Stimulated activated CD4-positive, alpha-beta T cell treated with anti-CD3 and anti-CD28 coated beads, Interleukin-1b, Interleukin-23, amount 100 ng/mL, for 4 hours (primary cell): ENCODE measurements at places on chromosomes 3 and 15.

- no peak for DNase-seq
These were observed 424.8 kb upstream of the TGFBR2 start for GRCh38 chr3:30181581-30181980.

DNA sequence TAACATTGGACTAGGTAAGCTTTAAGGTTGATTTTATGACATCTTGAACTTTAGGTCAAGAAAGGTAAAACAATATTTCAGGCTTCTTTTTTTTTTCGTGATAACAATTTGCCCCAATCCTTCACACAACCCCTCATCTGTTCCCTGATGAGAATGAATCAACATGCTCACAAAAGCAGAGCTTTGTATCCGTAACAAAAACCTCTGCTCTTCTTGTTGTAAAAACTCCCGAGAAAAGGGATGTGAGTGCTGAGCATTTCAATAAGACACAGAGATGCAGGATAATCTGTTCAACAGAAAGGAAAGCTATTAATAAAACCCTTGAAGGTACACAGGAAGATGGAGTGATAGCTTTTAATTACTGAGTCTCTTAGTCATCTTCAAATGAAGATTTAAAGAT is 94.3 kb downstream of the RAD18 start:
- no peak for DNase-seq

- no peak for DNase-seq
These were observed 25.0 kb upstream of the RPP14 start for GRCh38 chr3:58281069-58281468.

- no peak for DNase-seq
These were observed 53.2 kb downstream of the CHST2 start for GRCh38 chr3:143172795-143173145.

DNA sequence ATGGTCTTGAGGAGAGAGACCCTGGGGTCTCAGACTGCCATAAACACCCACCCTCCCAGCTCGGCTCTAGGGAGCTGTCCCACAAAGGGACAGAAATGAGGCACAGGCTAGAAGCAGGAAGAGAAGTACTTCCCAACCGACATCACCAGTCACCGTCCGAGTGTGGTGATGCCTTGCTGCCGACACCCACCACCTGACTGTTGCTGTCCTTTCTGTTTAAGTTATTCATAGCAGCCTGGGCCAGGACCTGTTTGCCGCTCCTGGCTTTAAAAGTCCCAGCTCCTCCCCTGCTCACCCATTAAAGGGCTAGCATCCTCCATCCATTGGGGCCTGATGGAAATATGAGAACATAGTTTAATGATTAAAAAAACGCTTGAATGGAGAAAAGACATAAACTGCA is 13.2 kb upstream of the SPG11 start:
- DNase-seq, result no peak

DNA sequence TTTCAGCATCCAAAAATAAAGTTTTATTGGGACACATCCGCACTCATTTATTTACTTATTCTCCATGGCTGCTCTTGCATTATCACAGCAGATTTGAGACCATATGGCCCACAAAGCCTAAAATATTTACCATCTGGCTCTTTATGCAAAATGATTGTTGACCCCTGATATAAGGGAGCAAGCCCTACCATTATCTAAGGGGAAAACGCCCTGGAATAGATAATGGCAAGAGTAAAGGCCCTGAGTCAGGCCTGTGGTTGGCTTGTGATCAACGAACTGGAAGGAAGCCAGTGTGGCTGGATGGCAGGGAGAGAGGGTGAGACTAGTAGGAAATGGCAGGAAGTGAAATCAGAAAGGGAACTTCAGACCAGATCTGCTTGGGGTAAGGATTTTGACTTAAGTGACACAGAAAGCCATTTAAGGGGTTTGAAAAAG is 24.6 kb upstream of the DMXL2 start:
- DNase-seq, result no peak

GRCh38 chr15:72939514-72940228 is 112.6 kb upstream of the NEO1 start:
- DNase-seq, result no peak

GRCh38 chr3:123442908-123443307 is 6.0 kb downstream of the ADCY5 start:
- DNase-seq, result no peak

GRCh38 chr3:30720586-30721313 is 114.3 kb downstream of the TGFBR2 start:
- DNase-seq, result no peak

DNA sequence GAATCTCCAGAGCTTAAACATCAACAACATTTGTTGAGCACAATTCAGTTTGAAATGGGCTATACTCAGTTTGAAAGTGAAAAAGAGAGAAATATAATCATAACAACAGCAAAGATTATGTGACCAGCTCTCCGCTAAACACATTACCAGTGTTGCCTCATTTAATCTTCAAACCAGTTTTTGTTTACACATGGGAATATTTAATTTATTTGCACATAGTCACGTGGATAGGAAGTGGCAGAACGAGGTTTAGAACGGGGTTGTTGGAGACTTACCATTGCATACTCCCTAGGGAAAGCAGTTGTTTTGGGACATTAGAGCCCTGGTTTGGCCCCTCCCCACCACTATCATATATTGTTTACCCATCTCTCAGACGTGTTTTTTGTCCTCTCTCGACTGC is 77.2 kb downstream of the IL1RAP start:
- no peak for DNase-seq

DNA sequence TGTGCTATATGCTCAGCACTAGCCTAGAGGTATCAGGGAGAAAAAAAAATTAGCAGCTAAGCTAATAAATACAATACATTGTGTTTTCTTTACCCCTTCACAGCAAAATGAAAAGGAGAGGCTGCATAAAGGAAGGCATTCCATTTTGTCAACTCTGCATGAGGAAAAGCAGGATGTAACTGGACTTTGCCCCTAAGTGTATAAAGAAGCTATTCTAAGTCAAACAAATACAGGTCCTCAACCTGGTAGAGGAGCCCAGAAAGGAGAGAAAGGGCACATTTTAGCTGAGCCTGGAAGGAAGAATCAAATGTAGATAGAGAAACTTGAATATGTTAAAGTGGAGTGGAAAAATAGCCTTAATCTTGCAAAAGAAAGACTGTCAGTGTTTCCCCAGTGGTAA is 89.0 kb upstream of the SPRED1 start:
- DNase-seq, result no peak

- DNase-seq, result no peak
These were observed 262.2 kb downstream of the MEX3B start for GRCh38 chr15:81783586-81783985.

- DNase-seq, result no peak
These were observed 20.0 kb downstream of the MRPL46 start for GRCh38 chr15:88447206-88447605.

- peak; percentile 83 for DNase-seq
These were observed at the start of gene TTLL13 for GRCh38 chr15:90249203-90249863. TSS of gene TTLL13 (plus strand) at chr15:90249556. CDS start at chr15:90250631, 1,075 bp downstream.

- no peak for DNase-seq
These were observed 161.3 kb upstream of the SLC2A2 start for GRCh38 chr3:171187706-171188290.

GRCh38 chr3:134029256-134029733 is 430 bp downstream of the SLCO2A1 start:
- DNase-seq, result no peak

- no peak for DNase-seq
These were observed 26.0 kb upstream of the TM4SF1 start for GRCh38 chr3:149403443-149403842.

DNA sequence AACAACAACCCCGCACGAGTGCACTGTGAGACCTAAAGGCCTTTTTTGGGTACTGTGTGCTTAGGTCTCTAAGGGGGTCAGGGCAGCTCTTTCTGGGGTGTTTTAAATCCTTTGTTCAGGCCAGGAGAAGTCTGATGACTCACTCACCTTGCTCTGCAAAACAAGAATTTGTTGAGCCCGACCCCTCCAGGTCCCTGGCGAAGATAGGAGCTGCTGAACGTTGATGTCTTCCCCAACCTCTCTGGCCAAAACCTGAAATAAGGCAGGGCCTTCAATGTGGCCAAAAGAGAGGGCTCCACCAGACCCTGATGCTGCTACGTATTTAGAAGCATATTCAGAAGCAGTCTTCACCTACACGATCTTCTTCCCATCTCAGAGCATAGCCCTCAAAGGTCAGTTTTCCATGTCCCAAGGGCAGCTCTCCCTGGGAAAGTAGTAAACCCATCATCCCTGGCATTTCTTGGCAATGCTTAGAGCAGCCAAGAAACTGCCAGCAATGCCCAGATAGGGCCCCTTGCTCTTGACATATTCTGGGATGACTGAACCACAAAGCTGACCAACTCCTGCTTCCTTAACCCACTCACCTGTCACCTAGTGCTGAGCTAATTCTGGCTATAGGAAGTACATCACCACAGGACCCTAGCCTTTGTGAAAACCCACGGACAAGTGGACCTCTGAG is 27.1 kb downstream of the CCDC13 start:
- DNase-seq, result no peak

DNA sequence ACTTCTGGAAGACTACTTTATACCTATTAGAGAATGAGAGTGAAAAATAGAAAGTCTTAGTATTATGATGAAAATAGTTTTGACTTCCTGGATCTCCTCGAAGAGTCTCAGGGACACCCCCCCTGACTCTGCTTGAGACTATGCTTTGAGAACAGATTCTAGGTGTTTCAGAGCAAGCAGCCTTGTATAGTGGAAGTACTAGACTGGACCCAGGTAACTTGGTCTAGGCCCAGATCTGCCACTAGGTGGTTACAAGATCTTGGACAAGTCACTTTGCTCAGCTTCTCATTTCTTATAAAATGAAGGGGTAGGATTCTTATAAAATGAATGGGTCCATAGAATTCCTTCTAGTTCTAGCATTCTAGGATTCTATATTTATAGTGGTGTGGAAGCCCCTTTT is 9.1 kb downstream of the ABHD5 start:
- DNase-seq, result no peak

DNA sequence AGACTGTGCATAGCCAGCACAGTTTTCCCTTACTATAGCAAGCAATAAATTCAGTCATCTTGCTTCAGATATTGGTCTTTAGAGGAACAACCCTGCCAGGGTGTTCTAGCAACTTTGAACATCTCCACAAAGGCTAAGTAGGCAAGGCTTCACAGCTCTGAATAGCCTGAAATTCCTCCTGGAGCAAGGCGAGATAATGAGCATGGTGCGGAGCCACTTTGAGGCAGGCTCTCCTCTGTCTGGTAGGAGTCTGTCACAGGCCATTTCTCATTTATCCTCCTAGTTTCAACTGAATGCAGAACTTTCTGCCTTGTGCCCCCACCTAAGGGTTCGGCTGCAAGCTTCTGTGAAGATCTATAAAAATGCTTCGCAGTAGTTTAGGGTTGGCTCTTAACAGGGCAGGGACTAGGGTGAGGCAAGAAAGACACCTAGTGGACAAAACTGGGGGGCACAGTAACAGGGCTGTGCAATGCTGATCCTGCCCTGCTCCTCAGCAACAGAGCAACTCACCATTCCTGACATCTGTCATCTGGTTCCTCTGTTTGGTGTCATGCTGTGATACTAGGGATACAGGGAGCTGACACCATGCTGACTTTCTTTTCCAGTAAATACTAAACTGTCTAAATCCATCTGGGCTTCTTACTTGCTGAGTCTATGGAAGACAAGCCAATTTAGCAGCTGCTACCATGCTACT is 16.6 kb upstream of the EHHADH start:
- no peak for DNase-seq

GRCh38 chr3:157527131-157527881 is 24.1 kb upstream of the VEPH1 start:
- no peak for DNase-seq

- DNase-seq, result no peak
These were observed 86.3 kb downstream of the SH3GL3 start for GRCh38 chr15:83533410-83533962.

- no peak for DNase-seq
These were observed 134.2 kb upstream of the IGF1R start for GRCh38 chr15:98514034-98514622.

GRCh38 chr3:17562845-17563244 is 179.6 kb downstream of the TBC1D5 start:
- no peak for DNase-seq

- DNase-seq, result no peak
These were observed 60.0 kb downstream of the ZNF385D start for GRCh38 chr3:21691036-21691435.

GRCh38 chr3:46900007-46900292 is 22.4 kb downstream of the PTH1R start:
- no peak for DNase-seq

DNA sequence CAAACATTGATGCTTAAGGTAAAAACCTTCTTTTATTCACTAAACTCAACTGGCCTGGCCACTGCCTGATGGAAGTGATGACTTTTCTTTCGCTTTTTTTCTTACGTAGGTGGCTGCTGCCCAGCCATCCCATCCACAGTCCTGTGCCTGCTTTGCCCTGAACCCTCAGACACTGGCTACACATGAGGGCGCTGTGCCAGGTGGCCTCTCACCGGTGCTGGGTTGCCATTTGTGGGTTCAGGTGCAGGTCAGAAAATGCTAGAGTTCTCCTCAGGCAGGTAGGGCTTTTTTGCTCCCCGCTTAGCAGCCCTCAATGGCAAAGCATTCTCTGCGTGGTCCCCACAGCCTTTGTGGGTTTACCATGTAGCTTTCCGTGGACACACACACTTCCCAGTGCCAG is 88.3 kb upstream of the PRR23E start:
- DNase-seq, result no peak

DNA sequence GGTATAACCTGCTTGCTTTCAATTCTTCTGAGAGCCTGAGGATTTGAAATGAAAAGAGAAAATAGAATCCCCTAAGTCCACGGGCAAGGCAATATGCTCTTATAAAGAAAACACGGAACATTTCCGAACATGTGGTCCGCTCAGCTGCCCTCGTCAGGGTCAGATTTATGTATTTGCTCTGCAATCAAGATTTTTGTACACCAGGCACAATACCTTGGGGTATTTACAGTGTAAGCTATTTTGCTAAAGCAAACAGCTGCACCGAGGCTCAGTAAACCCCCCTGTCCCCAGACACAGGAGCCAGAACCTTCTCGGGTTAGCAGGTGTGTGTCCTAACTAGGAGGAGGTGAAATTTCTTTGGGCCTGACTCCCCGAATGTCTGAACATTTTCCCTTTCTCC is 155.8 kb upstream of the LRIG1 start:
- DNase-seq, result no peak

DNA sequence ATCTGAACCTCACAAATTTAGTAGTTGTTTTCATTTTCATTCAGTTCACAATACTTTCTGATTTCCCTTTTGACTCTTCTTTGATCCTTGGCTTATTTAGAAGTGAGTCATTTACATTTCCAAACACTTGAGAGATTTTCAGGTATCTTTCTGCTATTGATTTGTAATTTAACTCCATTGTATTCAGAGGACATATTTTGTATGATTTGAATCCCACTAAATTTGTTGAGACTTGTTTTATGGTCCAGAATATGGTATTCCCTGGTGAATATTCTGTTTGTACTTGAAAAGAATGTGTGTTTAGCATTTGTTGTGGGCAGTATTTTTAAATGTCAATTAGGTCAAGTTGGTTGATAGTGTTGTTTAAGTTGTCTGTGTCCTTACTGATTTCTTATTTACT is 29.6 kb downstream of the FAN1 start:
- DNase-seq, result no peak

DNA sequence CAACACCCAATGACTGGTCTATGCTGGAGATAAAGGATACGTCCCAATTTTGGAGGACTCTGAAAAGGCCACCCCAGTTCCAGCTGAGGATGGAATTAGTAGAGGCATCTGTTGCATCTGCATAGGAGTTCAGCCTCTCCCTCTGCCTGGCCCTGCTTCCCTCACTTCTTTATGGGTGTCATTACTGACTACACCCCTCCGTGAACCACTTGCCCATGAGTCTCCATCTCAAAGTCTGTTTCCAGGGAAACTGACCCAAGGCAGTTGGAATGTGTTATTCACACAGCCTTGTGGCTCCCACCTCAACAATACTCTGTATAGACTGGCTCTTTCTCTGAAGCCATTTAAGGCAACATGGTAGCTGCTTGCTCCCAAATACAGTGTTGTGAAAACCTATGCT is 21.4 kb upstream of the PCOLCE2 start:
- DNase-seq, result no peak
